ENCODE measurements at places on chromosomes 6 and 20. TPM values are rescaled to one million over a fixed set of nuclear protein-coding genes. Genes with fewer than 3 reads are reported as not detected.
A peak's percentile ranks its signal among the peaks of the same experiment; 100 is the strongest.

GRCh38 chr6:136571065-136571464, 20.8 kb upstream of the MAP7 start:
- H3K4me1 ChIP-seq = no peaks in the 10 kb centered on the region
- no peak for DNase-seq
- no peak overlapping the region for H3K27ac ChIP-seq
- H3K27me3 ChIP-seq = no peaks in the 10 kb centered on the region
- H3K36me3 ChIP-seq = peaks cover 57% of the 10 kb centered on the region

The TRAPPC3L gene
- not detected for total RNA-seq

DNA sequence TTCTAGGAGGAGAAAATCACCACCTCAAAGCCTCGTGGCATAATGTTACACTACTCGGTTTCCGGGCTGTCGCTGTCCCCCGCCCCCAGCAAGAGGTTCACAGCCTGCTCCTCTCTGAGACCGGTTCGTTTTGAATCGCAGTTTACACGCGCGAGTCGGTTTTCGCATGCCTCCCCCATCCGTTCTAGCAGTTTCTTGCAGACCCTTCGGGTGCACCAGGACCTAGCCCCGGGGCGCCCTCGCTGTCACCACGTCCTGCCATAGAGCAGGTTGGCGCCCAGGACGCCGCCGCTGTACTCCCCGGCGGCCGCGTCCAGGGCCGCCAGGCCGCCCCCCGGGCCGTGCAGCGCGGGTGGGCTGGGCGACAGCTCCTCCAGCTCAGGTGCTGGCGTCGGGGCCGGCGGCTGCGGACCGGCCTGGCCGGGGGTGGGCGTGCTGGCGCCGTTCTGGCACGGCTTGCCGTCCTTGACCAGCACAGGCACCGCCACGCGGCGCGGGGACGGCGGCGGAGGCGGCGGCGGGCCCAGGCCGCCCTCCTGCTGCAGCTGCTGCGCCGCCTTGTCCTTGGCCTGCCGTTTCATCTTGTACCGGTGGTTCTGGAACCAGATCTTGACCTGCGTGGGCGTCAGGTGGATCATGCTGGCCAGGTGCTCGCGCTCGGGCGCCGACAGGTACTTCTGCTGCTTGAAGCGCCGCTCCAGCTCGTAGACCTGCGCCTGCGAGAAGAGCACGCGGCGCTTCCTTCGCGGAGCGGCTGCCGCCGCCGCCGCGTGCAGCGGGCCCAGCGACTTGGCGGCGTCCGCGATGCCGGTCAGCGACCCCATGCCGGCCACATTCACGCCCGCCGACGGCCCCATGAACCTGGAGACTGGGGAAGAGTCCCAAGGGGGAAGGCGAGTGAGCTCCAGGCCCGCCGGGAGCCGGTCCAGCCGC, 1.4 kb downstream of the NKX2-4 start:
- no peaks in the 10 kb centered on the region for H3K36me3 ChIP-seq
- peaks cover 85% of the 10 kb centered on the region for H3K27me3 ChIP-seq
- H3K4me3 ChIP-seq = no peak overlapping the region
- H3K27ac ChIP-seq = no peak overlapping the region
- DNase-seq = peak; percentile 41

- H3K27ac ChIP-seq = no peak overlapping the region
- peak overlapping the region; percentile 59 for H3K4me3 ChIP-seq
- DNase-seq = no peak
- peaks cover 18% of the 10 kb centered on the region for H3K27me3 ChIP-seq
Observed at GRCh38 chr6:106360989-106361430, 493 bp downstream of the CRYBG1 start.

DNA sequence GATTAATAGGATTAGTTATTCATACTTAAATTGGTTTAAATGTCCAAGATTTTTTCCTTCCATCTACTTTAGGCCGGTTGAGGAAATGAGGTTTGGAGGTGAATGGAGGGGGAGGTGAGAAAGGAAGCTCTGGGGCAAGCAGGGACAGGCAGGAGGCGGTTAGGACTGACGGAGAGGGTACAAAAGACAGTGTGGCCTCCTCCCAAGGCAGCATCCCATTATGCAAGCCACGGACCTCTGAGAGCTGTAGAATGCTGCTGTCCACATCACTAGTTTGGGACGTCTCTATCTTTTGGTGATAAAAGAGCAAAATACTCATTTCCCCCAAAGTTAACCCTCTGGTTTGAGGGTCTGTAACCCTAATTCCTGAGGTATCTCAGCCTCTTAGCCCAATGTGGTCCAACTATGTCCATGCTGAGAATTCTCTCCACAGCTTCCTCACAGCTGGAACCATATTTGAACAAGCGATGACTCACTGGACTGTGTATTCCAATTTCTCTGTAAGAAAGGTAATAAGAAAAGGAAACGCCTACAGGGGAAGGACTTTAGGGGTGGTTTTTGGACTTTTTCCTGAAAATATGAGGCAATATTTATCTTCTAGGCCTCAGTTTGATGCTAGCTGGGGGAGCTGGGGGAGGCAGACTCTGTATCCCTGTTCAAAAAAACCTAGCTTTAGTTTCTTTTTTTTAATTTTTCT, 172.2 kb downstream of the TFAP2B start:
- no peak overlapping the region for H3K4me3 ChIP-seq
- H3K27me3 ChIP-seq = no peaks in the 10 kb centered on the region
- no peak for DNase-seq
- no peak overlapping the region for H3K27ac ChIP-seq
- no peaks in the 10 kb centered on the region for H3K36me3 ChIP-seq

- H3K27me3 ChIP-seq = no peaks in the 10 kb centered on the region
- H3K27ac ChIP-seq = no peak overlapping the region
- H3K36me3 ChIP-seq = no peaks in the 10 kb centered on the region
- H3K4me1 ChIP-seq = no peaks in the 10 kb centered on the region
- DNase-seq = no peak
Observed at GRCh38 chr20:14780508-14780907, 443.1 kb upstream of the FLRT3 start.

The MYB gene
- 2.0 TPM for total RNA-seq

The TSHZ2 gene
- 26.1 TPM for total RNA-seq

GRCh38 chr6:8066108-8066507, 1.9 kb upstream of the BLOC1S5 start:
- H3K27ac ChIP-seq = no peak overlapping the region
- peaks cover 6% of the 10 kb centered on the region for H3K36me3 ChIP-seq
- H3K27me3 ChIP-seq = no peaks in the 10 kb centered on the region

The COL9A3 gene
- not detected for total RNA-seq

DNA sequence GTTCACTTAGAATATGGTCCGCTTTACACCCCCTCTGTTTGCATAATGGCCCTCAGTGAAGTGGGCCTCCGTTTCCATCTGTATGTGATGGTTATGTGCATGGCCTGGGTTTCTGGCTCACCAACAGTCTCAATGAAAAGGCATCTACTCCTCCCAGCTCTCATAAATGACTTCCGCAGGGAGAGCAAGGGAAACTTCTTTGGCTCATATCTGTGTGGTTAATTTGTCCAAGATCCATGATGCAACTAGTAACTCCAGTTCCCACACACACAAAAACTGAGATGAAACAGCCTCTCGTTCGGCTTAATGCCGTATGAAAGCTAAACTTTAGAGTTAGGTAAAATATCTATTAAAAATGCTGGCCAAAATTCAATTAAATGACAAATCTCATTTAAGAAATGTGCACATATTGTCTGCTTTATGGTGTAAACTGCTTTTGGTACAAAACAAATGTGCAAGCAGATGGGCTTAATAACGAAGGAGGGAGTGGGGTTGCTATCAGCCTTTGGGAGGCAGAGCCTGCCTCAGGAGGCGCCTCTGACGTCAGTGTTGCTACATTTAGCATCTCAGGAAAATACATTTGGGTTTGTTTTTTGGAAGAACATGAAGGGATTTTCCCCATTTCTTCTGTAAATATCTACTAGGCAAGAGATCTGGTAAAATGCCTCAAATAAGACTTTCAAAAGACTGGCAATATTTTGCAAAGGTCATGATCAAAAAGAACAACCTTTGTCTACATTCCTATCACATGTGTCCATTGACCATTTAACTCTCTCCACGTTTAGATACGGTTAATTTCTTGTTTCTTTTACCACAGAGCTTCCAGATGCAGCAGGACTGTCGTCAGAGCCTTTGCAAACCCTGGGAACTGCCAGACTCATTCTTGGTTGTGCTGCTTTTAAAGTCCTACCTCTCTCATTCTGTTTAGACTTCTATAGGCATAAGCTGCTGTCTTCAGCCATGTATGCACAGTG, 96.8 kb downstream of the ARMC2 start:
- no peak overlapping the region for H3K4me3 ChIP-seq
- no peak overlapping the region for H3K27ac ChIP-seq
- H3K4me1 ChIP-seq = peaks cover 39% of the 10 kb centered on the region
- no peaks in the 10 kb centered on the region for H3K27me3 ChIP-seq
- no peak for DNase-seq
- no peaks in the 10 kb centered on the region for H3K36me3 ChIP-seq

DNA sequence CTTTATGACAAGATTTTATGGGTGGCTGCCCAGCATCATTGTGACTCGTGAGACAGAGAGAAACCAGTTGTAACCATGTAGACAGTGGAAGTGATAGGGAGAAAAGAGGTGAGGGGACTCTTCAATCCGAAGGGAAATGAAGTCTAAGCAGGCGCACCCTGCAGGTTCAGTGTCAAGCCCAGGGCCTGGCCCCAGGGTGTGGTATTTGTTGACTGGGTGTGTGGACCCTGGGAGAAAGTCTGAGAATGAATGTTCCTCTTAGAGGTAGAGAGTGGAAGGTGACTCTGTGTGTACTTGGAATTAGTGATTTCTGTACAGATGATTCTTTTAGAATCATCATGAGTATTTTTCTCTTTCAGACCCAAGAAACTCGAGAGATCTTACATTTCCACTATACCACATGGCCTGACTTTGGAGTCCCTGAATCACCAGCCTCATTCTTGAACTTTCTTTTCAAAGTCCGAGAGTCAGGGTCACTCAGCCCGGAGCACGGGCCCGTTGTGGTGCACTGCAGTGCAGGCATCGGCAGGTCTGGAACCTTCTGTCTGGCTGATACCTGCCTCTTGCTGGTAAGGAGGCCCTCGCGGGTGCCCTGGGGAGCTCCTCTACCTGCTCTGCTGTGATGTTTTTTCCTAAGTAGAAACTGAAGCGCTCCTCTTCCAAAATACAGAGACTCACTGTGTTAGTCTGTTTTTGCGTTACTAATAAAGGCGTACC, 68.0 kb downstream of the PTPN1 start:
- peaks cover 7% of the 10 kb centered on the region for H3K4me1 ChIP-seq
- no peak overlapping the region for H3K27ac ChIP-seq
- H3K27me3 ChIP-seq = no peaks in the 10 kb centered on the region
- no peak for DNase-seq
- H3K4me3 ChIP-seq = no peak overlapping the region

GRCh38 chr6:57085471-57085870, 4.5 kb upstream of the ZNF451 start:
- no peaks in the 10 kb centered on the region for H3K27me3 ChIP-seq
- H3K4me1 ChIP-seq = peaks cover 6% of the 10 kb centered on the region
- H3K4me3 ChIP-seq = no peak overlapping the region

The KCNQ5 gene
- total RNA-seq = 2.5 TPM

DNA sequence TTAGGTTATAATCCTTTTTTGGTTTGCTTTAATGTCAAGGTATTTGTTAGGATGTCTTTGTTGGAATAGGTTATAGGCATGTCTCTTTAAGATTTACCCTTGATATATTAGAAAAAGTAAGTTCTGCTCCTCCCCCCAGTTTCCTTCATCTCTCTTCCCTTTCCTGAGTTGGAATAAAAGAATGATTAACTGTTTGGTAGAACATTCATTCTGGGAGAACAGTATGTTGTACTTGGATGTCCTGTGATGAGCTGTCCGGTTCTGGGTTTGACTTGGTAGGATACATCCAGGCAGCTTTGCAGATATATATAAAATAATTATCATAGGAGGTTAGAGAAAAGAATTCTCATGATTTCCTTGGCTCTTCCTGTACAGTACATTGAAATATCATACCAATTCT, 199.6 kb upstream of the RREB1 start:
- no peak overlapping the region for H3K4me3 ChIP-seq
- no peaks in the 10 kb centered on the region for H3K4me1 ChIP-seq
- no peak overlapping the region for H3K27ac ChIP-seq
- H3K27me3 ChIP-seq = no peaks in the 10 kb centered on the region
- H3K36me3 ChIP-seq = no peaks in the 10 kb centered on the region
- no peak for DNase-seq

GRCh38 chr20:24317224-24317623, 152.2 kb upstream of the SYNDIG1 start:
- no peak overlapping the region for H3K27ac ChIP-seq
- H3K4me1 ChIP-seq = peaks cover 18% of the 10 kb centered on the region
- no peaks in the 10 kb centered on the region for H3K36me3 ChIP-seq

The TENT5A gene
- 6.7 TPM for total RNA-seq

GRCh38 chr6:26124781-26125685, 37.8 kb downstream of the HFE start:
- no peaks in the 10 kb centered on the region for H3K27me3 ChIP-seq
- peaks cover 32% of the 10 kb centered on the region for H3K4me1 ChIP-seq
- peak overlapping the region; percentile 88 for H3K4me3 ChIP-seq
- peaks cover 21% of the 10 kb centered on the region for H3K36me3 ChIP-seq

GRCh38 chr6:83472767-83473166, 39.6 kb upstream of the PRSS35 start:
- H3K36me3 ChIP-seq = no peaks in the 10 kb centered on the region
- no peaks in the 10 kb centered on the region for H3K27me3 ChIP-seq
- no peak for DNase-seq
- no peak overlapping the region for H3K4me3 ChIP-seq
- no peak overlapping the region for H3K27ac ChIP-seq

DNA sequence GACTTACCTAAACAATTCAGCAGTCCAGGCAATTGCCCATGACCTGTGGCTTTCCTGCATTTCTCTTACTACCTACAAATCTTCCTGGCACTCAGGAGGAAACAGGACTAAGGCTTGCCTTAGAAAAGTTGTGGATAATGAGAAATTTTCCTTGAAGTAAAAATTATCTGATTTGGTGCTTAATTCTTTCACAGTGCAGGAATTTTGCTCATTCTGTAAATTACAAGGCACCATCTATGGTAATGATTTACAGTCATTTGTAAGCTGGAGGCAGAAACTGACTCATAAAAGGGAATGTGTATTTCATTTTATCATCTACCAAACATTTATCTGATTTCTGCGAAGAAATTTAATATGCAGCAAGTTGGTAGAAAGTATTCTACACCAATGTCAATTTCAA, 211.5 kb upstream of the FKBP1C start:
- H3K27ac ChIP-seq = no peak overlapping the region
- no peaks in the 10 kb centered on the region for H3K27me3 ChIP-seq
- no peak for DNase-seq
- no peaks in the 10 kb centered on the region for H3K36me3 ChIP-seq
- H3K4me1 ChIP-seq = no peaks in the 10 kb centered on the region
- no peak overlapping the region for H3K4me3 ChIP-seq

DNA sequence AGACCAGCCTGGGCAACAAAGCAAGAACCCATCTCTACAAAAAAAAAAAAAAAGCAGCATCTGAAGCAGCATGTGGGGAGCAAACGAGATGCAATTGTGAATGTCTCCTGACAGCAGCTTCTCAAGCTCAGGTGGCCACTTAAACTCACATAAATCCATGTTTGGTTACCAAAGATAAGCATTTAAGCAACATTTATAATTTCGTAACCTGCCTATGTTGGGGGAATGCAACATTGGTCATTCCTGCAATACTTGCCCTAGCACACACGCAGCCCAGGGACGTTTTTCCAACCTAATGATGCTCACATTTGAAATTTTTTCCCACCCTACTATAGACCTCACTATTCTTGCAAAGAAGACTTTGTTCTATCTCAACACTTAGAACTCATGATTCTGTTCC, 113.3 kb downstream of the ZFP64 start:
- no peak overlapping the region for H3K4me3 ChIP-seq
- H3K27me3 ChIP-seq = no peaks in the 10 kb centered on the region
- no peak overlapping the region for H3K27ac ChIP-seq
- H3K4me1 ChIP-seq = no peaks in the 10 kb centered on the region
- DNase-seq = no peak

GRCh38 chr6:41424370-41425058, 89.1 kb downstream of the NCR2 start:
- no peak overlapping the region for H3K4me3 ChIP-seq
- H3K27me3 ChIP-seq = peaks cover 34% of the 10 kb centered on the region
- no peak overlapping the region for H3K27ac ChIP-seq
- DNase-seq = peak; percentile 75
- H3K4me1 ChIP-seq = peaks cover 37% of the 10 kb centered on the region
